ENCODE measurements at places on chromosomes 16 and 17.
A peak's percentile ranks its signal among the peaks of the same experiment; 100 is the strongest.

GRCh38 chr16:2751577-2752034, 832 bp upstream of the SRRM2 start:
- DNase-seq = peak; percentile 82
- peaks cover 31% of the 10 kb centered on the region for H3K36me3 ChIP-seq
- no peaks in the 10 kb centered on the region for H3K27me3 ChIP-seq

- DNase-seq = no peak
- H3K4me3 ChIP-seq = no peak overlapping the region
- peaks cover 45% of the 10 kb centered on the region for H3K36me3 ChIP-seq
These were observed 44.3 kb downstream of the LCMT1 start for GRCh38 chr16:25155553-25156460.

DNA sequence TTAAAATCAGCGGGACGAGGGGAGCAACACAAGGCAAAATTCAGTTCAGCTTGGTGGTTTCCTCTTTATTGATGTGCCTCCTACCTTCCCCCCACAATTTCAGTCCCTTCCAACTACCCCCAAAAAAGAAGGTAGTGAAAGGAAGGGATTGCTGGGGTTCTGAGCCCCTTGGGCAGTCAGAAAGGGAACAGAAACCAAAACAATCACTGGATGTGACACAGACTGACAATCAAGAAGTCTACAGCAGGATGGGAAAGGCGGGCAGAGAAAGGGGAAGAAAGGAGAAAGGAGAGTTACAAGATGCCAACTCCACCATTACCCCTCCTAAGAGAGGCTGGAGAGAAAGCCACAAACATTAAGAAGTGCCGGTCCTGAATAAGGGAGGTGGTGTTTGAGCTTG, 1.1 kb upstream of the PHF23 start:
- H3K27me3 ChIP-seq = no peaks in the 10 kb centered on the region
- H3K4me3 ChIP-seq = peak overlapping the region; percentile 90
- no peak for DNase-seq
- H3K4me1 ChIP-seq = peaks cover 33% of the 10 kb centered on the region
- H3K27ac ChIP-seq = peak overlapping the region; percentile 89
- peaks cover 35% of the 10 kb centered on the region for H3K36me3 ChIP-seq

- no peaks in the 10 kb centered on the region for H3K36me3 ChIP-seq
- no peak overlapping the region for H3K4me3 ChIP-seq
- H3K27ac ChIP-seq = peak overlapping the region; percentile 70
- peaks cover 59% of the 10 kb centered on the region for H3K4me1 ChIP-seq
These were observed 23.8 kb downstream of the LDHD start for GRCh38 chr16:75092777-75093176.

- H3K27me3 ChIP-seq = no peaks in the 10 kb centered on the region
- peaks cover 2% of the 10 kb centered on the region for H3K36me3 ChIP-seq
These were observed 587.9 kb downstream of the CDH13 start for GRCh38 chr16:83214671-83215070.

DNA sequence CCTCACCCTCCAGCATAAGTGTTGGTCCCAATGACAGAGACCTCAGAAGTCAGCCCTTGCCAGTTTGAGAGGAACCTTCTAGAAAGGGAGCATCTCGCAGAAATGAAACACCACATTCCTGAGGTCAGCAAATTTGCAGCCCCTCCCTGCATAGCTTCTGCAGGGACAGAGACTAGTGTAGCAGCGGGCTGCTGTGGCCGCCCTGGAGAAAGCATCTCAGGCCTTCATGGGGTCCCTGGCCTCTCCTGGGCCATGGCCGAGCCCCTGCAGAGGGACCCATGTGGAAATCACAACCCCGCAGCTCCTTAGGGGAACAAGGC, 11.4 kb downstream of the HS3ST6 start:
- no peaks in the 10 kb centered on the region for H3K36me3 ChIP-seq
- H3K4me3 ChIP-seq = no peak overlapping the region
- H3K27me3 ChIP-seq = peaks cover 7% of the 10 kb centered on the region
- no peak overlapping the region for H3K27ac ChIP-seq

Measured in WTC11 (cell line).